ENCODE measurements at places on chromosomes 2 and 18.

- no peak for DNase-seq
Observed at GRCh38 chr18:50518787-50519546, 40.9 kb upstream of the MAPK4 start.

- DNase-seq, result peak; percentile 96
Observed at GRCh38 chr2:40062381-40062780, 283.3 kb upstream of the THUMPD2 start.

DNA sequence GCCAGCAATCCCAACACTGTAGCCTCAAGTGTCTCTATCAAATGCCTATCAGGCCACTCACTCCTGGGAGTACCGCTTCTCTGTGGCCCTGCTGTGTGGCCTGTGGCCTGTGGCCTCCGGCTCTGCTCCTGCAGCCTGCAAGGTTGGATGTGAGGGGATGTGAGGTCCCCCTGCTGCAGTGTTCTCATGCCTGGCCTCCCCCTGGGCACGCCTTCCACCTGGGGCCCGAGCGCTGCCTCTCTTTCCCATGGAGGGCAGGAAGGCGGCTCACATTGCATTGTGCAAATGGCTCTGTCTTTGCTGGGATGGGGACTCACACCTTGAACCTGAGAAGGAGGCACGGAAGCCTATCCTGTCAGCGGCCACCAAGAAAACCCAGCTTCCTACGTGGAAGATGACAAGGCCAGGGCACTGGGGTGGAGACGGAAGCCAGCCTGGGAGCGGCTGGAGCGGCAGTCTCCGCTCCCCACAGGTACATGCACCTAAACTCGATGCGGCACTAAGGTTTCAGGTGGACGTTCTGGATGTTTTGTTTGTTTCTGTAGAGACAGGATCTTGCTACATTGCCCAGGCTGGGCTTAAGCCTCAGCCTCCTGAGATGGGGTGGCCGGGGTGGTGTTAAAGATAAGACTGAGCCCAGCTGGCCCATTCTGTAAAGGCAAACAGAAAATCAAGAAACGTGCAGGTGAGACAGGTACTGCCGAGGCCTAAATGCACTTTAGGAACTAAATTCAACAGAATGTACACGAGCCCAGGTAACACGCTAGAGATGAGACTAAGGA lies 140.1 kb downstream of the HDAC4 start:
- DNase-seq, result no peak

- DNase-seq, result no peak
Observed at GRCh38 chr2:179096090-179096489, 46.2 kb upstream of the CCDC141 start.

DNA sequence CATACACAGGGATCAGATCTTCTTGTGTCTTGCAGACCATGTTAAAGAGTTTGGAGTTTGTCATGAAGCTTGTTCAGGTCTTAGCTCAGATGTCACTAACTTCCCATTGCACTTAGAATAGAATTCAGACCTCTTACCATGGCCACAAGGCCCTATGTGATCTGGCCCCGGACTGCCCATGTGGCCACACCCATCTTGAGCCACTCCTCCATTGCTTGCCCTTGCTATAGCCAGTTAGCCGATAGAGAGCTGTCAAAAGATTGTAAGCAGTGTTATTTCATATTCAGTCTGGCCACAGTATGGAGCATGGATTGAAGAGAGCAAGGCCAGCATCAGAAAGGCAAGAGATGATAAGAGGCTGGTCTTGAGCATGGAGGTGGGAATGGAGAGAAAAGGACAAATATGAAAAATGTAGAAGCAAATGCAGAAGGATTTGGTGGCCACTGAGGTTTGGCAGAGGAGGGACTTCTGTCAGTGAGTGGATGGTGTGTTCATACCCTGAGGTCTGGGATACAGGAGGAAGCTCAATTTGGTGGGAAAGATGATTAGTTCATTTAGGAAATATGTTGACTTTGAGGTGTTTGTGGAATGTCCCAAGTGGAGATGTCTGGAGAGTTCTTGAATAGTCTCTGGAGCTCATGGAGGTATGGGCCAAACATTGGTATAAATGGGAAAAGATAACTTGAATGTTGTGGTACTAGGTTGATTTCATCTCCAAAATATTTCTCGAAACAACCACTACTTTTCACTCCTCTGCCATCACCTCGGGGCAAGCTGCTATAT lies 10.6 kb downstream of the DGUOK start:
- DNase-seq, result no peak

GRCh38 chr2:17272652-17273525 lies 245.4 kb downstream of the RAD51AP2 start:
- peak; percentile 35 for DNase-seq

DNA sequence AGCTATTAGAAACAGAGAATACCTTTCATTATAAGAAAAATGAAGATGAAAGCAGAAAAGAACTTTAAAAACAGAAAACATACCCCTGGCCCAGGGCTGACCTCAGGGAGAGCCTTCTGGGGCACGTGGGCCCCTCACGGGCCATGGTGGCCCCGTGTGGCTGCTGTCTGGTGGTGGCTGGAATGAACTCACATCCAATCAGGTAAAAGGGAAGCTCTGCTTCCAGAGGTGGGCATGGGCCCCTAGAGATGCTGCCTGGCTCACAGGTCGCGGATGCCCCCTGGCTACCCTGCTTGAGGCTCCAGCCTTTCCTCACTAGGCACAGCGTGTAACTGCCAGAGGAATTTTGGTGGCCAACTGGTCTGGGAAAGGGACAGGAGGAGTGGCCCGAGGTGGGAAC lies 16.6 kb downstream of the SNORC start:
- no peak for DNase-seq

- no peak for DNase-seq
Observed at GRCh38 chr2:9806298-9806610, 37.0 kb upstream of the TAF1B start.

Measured in NCI-H2227 treated with DMSO at 0.1 percent for 48 hours (cell line).